Stimulated activated CD8-positive, alpha-beta memory T cell treated with anti-CD3 and anti-CD28 coated beads, Interleukin-7, amount 100 ng/mL, for 1 hour (primary cell): ENCODE measurements at places on chromosomes 2 and 18.

DNA sequence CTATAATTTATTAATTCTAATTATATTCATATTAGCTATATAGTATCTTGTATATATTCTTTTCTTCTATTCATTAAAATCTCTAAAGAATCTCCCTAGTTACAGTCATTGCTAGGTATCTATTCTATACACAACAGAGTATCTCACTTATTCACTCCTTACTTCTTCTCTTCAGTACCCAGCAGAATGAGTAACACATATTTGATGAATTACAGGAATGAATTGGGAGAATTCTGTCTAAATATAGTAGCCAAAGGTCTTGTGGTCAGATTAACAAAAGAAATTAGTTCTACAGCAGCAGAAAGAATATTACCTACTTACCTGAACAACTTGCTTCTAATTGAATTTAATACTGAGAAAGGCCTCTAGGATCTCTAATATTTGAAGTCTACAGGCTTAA lies 758.0 kb upstream of the ZEB2 start:
- no peak for DNase-seq

DNA sequence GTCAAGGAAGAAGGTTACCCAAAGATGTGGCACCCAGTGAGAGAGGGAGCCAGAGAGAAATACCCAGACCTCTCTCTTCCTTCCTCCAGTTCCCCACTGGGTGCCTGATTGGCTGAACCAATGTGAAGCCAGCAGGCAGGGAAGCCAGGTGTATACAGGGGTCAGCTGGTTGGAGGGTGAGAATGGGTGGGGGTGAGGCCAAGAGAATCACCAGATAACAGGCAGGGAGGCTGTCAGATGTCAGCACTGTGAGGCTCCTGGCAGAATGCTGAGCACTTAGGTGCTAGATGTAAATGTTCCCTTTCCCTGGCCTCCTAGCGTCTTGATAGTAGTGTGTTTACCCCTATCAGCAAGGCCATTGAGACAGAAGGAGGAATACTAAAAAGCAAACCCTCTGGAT lies 104.0 kb upstream of the MGAT5 start:
- no peak for DNase-seq

- DNase-seq: no peak
These were observed 117.6 kb upstream of the ANKRD30BL start for GRCh38 chr2:132279344-132279743.

DNA sequence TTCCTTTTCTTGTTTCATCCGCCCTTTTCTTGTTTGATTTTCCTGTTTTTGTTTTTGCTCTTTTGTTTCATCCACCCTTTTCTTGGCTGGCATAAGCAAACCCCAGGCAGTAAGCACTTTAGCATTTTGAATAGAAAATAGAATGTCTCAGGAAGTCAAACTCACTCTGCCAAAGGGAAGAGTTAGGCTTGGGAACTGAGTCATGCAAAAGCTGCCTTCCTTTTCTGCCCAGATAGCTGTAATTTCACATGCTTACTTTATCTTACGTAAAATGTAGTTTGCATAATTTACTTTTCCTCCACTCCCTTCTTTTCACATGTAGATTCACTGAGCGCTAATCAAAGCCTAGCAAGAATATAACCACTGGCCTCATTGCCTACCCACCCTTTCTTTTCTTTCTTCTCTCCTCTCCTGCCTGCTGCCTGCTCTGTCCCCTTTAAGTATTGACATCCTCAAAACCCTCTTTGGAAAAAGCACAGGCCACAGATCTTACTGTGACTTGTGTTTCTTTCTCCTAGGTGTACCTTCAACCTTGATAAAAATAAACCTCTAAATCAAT lies 48.4 kb downstream of the CNGA3 start:
- DNase-seq: no peak

GRCh38 chr18:38646296-38646695 lies 1080.7 kb upstream of the CELF4 start:
- DNase-seq: no peak

DNA sequence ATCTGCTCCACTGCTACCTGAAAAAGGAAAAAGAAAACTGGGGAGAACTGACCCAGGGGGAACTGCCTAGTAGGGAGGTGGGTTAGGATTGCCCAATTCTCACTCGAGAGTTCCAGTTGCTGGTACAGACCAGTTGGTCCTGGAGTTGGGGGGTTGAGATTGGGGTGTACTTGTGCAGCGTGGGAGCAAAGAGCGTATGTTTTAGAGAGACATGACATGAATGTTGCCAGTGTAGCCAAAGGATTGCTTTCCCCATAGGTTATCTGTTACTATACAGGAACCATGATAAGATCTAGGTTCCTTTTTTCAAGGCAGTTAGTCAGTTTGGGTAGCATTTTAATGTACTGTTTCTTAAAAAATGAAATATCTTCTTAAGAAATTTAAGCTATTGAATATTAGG lies 68.6 kb downstream of the APLF start:
- no peak for DNase-seq

GRCh38 chr18:45527891-45528290 lies 87.4 kb upstream of the SLC14A2 start:
- DNase-seq: no peak

GRCh38 chr2:233979748-233980147 lies 62.6 kb downstream of the TRPM8 start:
- DNase-seq: no peak

GRCh38 chr2:11866358-11867335 lies 120.2 kb downstream of the LPIN1 start:
- DNase-seq: no peak

GRCh38 chr2:192184349-192184748 lies 10.4 kb downstream of the TMEFF2 start:
- DNase-seq: no peak

- DNase-seq: no peak
These were observed 76.2 kb downstream of the PSMG2 start for GRCh38 chr18:12779043-12779442.
